GM23338 (cell line): ENCODE measurements at places on chromosomes 11 and 22. TPM values are rescaled to one million over a fixed set of nuclear protein-coding genes. Genes with fewer than 3 reads are reported as not detected.

DNA sequence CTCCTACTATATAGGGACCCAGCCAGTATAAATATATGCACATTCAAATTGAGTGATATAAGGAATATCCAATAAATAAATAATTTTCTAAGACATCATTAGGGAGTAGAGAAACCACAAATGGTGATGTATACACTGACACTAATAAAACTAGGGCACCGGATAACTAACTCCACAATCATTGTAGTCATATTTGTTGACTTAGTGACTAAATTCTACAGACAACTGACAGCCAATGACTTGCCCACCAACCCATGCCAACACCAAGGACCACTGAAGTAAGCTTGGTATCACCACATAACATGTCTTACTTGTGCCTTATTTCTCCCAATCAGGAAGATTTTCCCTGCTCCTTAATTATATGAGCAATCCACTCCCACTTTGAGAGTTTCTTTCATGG is 139.6 kb upstream of the TRPC6 start:
- DNase-seq, result no peak

Gene CBLIF
- not detected in 2 replicates for total RNA-seq

DNA sequence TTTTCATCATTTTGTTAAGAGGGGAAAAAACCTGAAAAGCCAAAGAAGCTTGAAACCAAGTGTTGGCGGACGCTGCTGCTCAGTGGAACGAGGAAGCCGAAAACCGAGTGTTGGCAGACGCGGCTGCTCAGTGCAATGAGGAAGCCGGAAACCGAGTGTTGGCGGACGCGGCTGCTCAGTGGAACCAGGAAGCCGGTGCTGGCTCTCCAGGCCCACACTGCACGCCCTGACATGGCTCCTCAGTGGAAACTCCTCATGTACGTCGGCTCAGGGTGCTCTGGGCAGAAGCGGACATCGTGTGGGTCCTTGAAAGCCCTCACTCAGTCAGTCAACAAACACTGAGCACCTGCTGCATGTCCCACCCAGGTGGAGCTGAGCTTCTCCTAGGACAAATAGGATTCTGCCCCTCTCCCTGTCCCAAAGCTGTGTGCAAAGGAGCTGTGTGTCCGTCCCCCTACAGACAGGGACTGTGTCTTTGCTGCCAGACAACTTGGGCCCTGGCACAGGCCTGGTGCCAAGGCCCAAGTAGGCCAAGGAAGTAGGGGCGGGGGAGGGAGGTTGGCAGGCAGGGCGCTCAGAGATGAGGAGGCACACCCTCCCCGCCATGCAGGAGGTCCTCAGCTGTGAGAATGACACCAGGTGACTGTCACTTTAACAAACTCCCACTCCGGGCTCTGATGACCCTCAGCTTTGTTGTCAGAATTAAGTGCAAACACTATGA is 37.3 kb downstream of the PHF21B start:
- no peak for DNase-seq

GRCh38 chr11:67415501-67416304 is at the start of gene CARNS1:
Gene CARNS1 (plus strand): TSS chr11:67415678. CDS start chr11:67416200, 522 bp downstream.
- DNase-seq, result peak; percentile 69

DNA sequence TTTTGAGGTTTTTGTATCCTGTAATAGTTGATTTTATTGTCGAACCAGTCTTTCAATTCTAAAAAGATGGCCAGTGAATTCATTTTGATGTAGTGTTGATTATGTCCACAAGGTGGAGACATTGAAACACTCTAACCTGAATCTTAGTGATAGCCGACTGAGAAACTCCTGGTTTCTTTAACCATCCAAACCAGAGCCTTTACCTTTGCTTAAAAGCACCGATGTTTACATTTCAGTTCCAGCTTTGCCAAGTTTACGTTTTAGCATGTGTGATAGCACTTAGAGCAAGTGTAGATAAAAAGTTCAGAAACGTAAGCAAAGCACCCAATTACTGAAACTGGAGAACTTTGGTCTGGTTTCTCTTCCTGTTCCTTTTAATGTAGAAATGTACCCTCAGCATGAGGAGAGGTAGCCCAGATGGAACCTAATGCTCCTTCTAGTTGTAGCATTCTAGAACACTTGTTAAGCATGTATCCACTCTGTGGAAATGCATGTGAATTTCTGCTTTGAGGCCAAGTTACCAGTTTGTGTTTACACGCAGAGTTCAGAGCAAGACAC is 208.6 kb downstream of the DBX1 start:
- DNase-seq, result peak; percentile 86

Gene RAB36
- total RNA-seq, result 0.58 and 1.2 TPM in 2 replicates

DNA sequence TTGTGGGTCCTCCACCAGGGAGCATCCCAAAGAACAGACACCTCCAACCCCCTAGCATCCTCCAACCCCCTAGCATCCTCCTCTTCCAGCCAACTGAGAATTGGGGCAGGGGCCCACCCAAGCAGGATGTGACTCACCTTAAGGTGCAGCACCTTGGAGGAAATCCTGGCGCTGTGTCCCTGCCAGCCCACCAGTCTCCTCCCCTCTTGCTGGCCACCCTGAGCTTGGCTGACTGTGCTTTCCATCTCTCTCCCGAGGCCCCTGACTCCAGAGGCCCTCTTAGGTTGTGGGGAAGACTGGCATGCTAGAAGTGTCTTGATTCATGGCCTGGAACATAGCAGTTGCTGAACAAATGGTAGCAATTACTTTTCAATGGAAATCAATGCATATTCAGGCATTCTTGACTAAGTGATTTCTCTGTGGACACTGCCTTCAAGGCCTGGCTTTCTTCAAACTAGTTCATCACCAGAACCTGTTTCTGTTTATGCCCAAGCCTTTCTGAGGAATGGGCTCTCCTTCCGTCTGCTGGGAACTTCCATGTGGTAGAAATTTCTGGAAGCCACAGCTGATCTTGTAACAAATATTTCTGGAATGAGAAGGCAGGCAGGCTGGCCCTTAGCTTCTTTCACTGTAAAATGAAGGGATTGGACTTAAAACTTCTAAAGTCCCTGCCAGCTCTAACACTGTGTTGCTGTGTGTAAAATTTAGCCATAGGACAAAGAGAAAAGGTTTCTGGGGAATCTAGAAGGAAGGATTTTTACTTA is 60.5 kb downstream of the CEP164 start:
- DNase-seq, result no peak

DNA sequence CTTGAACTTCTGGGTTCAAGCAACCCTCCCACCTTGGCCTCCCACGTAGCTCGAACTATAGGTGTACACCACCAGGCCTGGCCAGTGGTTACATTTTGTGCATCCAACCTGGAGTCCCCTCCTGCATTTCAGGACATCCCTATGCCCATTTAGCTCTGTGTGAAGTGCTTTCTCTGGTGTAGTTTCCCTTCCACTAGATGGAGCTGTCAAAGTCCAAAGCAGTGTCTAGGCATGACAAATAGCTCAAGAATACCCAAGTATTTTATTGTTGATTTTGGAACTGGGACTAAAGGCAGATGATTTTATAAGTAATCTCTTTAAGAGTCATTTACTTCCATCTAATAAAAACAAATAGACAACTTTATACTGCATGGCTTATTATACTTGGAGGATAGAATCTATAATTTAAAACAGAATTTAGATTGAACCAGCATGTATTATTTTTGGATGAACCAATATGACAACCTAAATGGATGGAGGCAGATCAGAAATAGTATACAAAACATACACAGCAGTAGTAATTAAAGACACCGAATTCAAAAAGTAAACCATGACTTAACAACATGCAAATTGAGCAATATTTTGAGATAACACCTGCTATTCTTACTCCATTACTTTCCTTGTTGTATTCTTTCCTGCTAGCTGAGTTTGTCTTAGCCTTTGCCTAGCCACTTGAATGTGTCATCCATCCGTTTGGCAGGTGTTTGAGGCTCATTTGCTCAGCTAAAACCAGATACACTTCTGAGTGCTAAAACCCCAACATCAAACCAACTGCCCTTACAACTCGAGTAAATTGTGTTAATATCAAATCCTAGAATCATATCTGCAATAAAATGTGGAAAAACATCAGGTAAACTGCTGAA is 37.7 kb downstream of the EIF4ENIF1 start:
- DNase-seq, result peak; percentile 67

GRCh38 chr11:66346476-66347424 is 679 bp downstream of the B4GAT1 start:
- no peak for DNase-seq

Gene TTLL12
- 129 and 147 TPM in 2 replicates for total RNA-seq

Gene LUZP2
- total RNA-seq, result 2.6 and 9.2 TPM in 2 replicates

Gene CAPN5
- 23.2 and 32.2 TPM in 2 replicates for total RNA-seq

Gene OR52B4
- 0.16 and 0.31 TPM in 2 replicates for total RNA-seq

Gene DDI1
- not detected in 2 replicates for total RNA-seq

GRCh38 chr11:33880979-33881378 is 10.9 kb downstream of the LMO2 start:
- no peak for DNase-seq

- peak; percentile 77 for DNase-seq
These were observed 201.1 kb upstream of the LRRC4C start for GRCh38 chr11:41660585-41660984.

DNA sequence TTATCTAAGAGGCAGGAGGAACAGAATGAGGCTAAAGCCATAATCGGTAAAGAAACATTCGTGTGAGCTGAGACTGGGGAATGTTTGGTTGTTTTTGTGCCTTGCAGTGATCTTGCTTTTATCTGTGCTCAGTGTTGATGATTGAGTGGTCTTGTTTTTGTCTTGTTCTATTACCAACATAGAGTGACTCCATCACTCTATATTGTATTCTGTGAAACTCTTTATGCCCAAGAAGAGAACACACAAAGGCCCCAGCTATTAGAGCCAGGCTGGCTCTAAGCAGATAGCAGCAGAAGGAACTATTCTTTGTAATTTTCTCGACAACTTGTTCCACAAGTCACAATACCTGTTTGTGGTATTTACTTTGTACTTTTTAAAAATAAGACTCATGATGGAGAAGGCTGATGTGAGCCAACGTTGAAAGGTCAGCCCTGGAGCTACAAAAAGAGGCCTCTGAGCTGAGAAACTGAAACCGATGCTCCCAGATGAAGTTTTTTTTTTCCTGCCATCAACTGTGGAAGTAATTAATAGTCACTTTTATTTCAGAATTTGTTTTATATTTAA is 68.4 kb downstream of the LARGE1 start:
- no peak for DNase-seq

Gene SERHL2
- total RNA-seq, result 1.5 and 1.7 TPM in 2 replicates
